H1 (cell line): ENCODE measurements at places on chromosomes 11 and 22. TPM values are rescaled to one million over a fixed set of nuclear protein-coding genes. Genes with fewer than 3 reads are reported as not detected.

The MAPK1 gene
- 95.8 and 101 TPM in 2 replicates for total RNA-seq

DNA sequence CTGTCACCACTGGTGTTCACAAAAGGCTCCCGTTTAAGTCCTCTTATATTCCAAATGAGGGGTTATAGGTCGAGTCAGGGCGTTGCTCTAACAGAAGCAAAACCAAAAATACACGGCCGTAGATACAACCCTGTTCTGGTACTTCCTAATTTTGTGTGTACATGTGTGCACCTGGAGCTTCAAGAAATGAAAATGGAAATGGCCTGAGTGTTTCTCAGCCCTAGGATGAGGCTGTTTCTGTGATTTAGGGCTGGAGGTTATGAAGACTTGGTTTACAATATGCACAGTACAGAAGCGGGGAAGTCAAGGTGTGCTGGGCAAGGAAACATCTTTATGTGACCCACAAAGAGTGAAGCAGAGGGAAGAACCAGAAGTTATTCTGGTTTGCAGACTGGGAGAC lies 110.4 kb upstream of the OR4B1 start:
- H3K27ac ChIP-seq: no peak overlapping the region
- H3K36me3 ChIP-seq: no peaks in the 10 kb centered on the region
- H3K27me3 ChIP-seq: no peaks in the 10 kb centered on the region
- no peak for DNase-seq
- peaks cover 3% of the 10 kb centered on the region; the same call in 1 of the 2 replicates for H3K4me1 ChIP-seq

GRCh38 chr11:3202759-3203158 lies 15.9 kb downstream of the MRGPRG start:
- H3K4me1 ChIP-seq: no peaks in the 10 kb centered on the region
- H3K36me3 ChIP-seq: no peaks in the 10 kb centered on the region
- no peak for DNase-seq
- no peak overlapping the region for H3K27ac ChIP-seq

The OR6T1 gene
- not detected in 2 replicates for total RNA-seq

- no peak overlapping the region for H3K27ac ChIP-seq
- no peaks in the 10 kb centered on the region for H3K36me3 ChIP-seq
- no peak overlapping the region for H3K4me3 ChIP-seq
- DNase-seq: no peak
Observed at GRCh38 chr11:121422675-121423074, 29.4 kb upstream of the SORL1 start.

The PHETA2 gene
- total RNA-seq: 7.4 and 8.0 TPM in 2 replicates

DNA sequence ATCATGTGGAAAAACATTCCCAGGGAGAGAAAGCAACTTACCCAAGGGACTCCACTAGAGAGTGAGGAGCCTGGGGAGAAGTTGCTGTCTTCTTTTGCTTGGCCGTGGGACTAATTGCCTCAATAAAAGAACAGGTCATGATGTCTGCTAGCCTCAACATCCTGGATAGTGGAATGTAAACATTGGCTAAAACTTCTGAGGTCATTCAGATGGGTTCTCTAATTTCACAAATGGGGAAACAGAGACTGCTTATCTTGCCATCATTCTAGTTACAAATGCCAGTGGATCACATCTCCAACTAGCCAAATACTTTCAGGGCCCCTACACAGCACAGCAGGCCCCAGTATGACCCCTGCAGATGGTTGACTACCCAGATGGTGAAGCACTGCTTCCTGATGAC lies 28.4 kb upstream of the PAMR1 start:
- no peak overlapping the region for H3K27ac ChIP-seq
- 0 out of 2 replicates have a peak, but pooled peaks cover 2% of the 10 kb centered on the region for H3K4me1 ChIP-seq
- H3K27me3 ChIP-seq: no peaks in the 10 kb centered on the region
- no peak for DNase-seq

DNA sequence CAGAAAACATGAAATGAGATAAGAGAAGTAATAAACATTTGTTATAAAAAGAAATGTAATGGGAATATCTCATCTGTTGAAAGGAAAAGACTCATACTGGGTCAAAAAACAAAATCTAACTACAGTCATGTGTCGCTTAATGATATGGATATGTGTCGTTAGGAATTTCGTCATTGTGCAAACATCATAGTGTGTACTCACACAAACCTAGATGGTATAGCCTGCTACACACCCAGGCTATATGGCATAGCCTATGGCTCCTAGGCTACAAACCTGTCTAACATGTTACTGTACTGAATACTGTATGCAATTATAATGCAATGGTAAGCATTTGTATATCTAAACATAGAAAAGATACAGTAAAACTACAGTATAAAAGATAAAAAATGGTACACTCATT lies 89.8 kb upstream of the ZC3H12C start:
- no peak overlapping the region for H3K27ac ChIP-seq
- H3K27me3 ChIP-seq: no peaks in the 10 kb centered on the region

The UBE4A gene
- 33.5 and 34.5 TPM in 2 replicates for total RNA-seq

DNA sequence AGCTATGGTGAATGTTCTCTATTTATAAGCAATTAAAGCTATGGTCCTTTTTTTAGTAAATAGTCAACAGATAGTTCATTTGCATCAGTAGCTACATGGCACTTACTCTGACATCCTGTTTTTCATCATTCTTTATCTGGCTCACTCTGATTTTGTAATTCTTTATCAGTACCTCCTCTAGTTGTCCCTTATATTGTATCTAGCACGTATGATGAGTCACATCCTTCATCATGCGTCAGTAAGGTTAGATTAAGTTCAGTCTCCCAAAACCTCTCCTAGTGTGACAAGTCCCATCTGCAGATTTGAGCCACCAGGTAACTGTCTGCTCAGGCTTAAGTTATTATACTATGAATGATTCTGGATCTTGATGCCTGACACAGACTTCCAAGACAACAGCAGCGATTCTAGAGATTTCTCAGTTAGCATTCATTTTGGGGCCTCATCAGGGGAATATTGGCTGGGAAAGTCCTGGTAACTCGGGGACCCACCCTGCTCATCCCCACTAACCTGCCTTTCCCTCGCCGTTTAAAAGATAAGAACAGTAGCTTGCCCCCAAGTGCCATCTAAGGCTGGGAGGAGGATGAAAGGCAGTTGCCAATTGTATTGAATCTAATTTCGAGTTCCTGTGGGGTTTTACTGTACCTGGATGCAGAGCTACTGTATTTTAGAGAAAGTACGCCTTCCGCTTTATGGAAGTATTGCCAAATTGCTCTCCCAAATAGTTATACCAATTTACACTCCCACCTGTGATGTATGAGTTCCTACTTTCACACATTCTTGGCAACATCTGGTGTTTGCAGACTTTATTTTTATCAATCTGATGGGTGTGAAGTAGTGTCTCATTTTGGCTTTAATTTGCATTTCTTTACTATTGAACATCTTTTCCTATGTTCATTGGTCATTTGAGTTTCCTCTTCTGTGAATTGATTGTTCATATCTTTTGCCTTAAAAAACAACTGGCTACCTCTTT lies 55.9 kb downstream of the ZC3H12C start:
- no peaks in the 10 kb centered on the region for H3K27me3 ChIP-seq
- no peak overlapping the region for H3K4me3 ChIP-seq
- no peak for DNase-seq
- no peaks in the 10 kb centered on the region for H3K4me1 ChIP-seq

The UQCR10 gene
- 102 and 106 TPM in 2 replicates for total RNA-seq

The IL18BP gene
- total RNA-seq: 9.8 and 10.2 TPM in 2 replicates

The CABP4 gene
- not detected in 2 replicates for total RNA-seq

DNA sequence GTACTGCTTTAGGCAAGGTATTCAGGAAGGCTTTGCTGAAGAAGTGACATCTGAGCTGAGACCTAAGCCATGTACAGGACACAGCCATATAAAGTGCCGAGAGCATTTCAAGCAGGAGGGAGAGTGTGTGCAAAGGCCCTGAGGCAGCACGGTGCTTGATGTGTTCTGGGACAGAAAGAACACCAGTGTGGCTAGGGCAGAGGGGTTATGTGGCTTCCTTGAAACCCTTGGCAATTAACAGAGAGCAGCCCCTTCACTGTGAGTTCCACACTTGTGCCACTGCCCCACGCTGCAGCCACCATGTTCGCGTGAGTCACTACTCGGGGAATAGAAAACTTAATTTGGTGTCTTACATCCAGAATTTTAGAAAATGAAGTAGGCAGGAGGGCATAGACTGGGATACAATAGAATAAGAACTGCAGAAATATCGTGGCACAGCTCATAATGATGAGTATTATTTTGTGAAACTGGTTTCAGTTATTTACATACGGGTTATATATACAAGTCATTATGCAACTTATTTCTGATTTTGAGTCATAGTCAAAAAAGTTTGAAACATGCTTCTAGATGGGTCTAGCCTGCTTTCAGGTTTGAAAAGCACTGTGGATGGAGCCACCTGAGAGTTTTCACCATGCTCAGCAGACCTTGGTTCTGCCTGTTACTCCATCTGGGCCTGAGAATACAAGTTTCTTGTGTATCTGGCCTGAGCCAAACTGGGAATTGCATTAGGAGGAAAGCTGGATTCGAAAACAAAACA lies 11.8 kb downstream of the IL10RA start:
- no peaks in the 10 kb centered on the region for H3K36me3 ChIP-seq
- H3K27me3 ChIP-seq: no peaks in the 10 kb centered on the region
- DNase-seq: no peak
- peaks cover 6% of the 10 kb centered on the region for H3K4me1 ChIP-seq
- no peak overlapping the region for H3K4me3 ChIP-seq
- no peak overlapping the region for H3K27ac ChIP-seq

The SCO2 gene
- total RNA-seq: 2.2 TPM in 1 of 2 replicates, not detected in the other

- H3K27ac ChIP-seq: no peak overlapping the region
- no peak overlapping the region for H3K4me3 ChIP-seq
- DNase-seq: no peak
- H3K27me3 ChIP-seq: no peaks in the 10 kb centered on the region
Observed at GRCh38 chr11:111913997-111914396, 1.5 kb downstream of the HSPB2 start.

The LIN7C gene
- total RNA-seq: 41.7 and 42.7 TPM in 2 replicates

The RNF215 gene
- 15.3 and 19.0 TPM in 2 replicates for total RNA-seq

The KCTD17 gene
- total RNA-seq: 35.8 and 39.4 TPM in 2 replicates

The C11orf42 gene
- not detected in 2 replicates for total RNA-seq

DNA sequence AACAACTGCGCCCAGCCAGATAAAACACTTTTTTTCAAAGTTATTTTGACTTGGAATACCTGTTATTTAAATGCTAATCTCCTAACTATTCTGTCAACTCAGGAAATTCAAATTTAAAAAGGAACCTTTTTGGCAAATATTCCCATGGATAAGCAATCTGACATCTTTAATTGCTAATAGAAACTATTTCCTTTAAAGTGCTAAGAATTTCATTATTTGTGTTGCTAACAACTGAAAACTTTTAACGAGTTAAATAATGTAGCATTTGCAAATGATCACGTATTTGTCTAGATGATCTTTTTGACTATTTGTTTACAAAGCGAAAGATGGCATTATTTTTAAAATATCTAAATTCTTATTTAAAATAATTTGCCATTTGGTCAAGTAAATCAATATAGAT lies 28.8 kb downstream of the CSTF3 start:
- H3K4me1 ChIP-seq: peaks cover 2% of the 10 kb centered on the region; the same call in 1 of the 2 replicates
- H3K4me3 ChIP-seq: no peak overlapping the region
- no peaks in the 10 kb centered on the region for H3K27me3 ChIP-seq
- no peak for DNase-seq
